Activated CD8-positive, alpha-beta memory T cell treated with anti-CD3 and anti-CD28 coated beads, Interleukin-2, amount 10 ng/mL, durations not matched to agents 7 days and 5 days (primary cell): ENCODE measurements at places on chromosomes 2 and 18. TPM values are rescaled to one million over a fixed set of nuclear protein-coding genes. Genes with fewer than 3 reads are reported as not detected.

- no peak for DNase-seq
These were observed 3.8 kb upstream of the ATP8B1 start for GRCh38 chr18:57806978-57807285.

DNA sequence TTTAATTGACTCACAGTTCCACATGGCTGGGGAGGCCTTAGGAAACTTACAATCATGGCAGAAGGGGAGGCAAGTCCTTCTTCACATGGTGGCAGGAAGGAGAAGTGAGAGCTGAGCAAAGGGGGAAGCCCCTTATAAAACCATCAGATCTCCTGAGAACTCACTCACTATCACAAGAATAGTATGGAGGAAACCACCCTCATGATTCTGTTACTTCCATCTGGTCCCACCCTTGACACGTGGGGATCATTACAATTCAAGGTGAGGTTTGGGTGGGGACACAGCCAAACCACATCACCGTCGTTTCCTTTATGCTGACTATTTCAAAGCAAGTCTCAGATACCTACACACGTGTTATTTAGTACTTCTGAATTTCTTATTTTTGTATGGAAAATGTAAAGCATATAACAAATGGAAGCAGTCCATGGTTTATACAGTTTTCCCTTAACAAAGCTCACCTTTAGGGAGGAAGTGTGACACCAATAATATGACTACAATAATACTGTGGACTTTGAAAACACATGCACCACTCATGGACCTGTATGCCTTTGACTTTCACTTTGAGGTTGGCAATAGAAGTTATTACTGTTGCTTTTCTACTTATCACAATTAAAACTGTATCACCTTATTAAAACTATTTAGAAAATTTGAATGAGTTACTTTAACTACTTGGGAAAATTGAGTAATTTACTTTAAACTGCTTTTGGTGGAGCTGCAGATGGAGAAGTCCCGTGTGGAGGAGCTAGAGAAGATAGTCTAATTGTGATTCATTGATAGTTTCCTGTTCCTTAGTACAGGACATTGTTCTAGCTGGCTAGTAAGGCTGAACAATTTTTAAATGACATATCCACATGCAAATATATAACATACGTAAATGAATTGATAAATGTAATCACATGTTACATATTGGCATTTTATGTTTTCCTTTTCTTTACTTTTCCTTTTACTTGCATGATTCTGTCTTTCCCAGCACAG lies 37.3 kb downstream of the MTCL1 start:
- DNase-seq, result no peak

- no peak for DNase-seq
These were observed 319.4 kb upstream of the RBMS1 start for GRCh38 chr2:160812830-160813505.

ADRA2B gene
- total RNA-seq, result 0.15 TPM

DNA sequence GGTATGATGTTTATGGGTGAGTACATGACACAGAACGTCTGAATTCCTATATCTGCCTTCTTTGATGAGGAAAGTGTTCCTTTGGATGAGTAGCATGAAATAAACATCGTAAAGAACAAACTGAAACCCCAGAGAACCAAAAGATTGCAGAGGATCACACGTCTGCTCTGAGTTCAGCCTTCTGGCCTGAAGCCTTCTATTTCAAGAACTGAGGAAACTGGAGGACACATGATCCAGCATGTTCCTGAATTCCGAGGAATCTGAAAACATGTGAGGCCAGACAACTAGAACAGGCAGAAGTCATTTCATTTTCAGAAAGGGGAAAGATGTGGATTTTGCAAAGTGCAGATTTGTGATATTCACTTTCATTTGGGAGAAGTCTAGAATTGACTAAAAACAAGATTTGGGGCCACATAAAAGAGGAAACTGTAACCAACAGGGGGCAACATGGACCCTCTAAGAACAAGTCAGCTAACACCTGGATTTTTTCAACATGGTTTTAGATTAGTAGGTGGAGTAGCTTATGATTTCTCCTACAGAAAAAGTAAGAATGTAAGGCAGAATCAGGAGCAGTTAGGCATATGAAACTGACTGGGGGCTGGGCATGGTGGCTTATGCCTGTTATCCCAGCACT lies 8.3 kb downstream of the SULT6B1 start:
- DNase-seq, result no peak

- DNase-seq, result no peak
These were observed 414.7 kb downstream of the LPIN1 start for GRCh38 chr2:12161085-12161484.
